SJCRH30 (cell line): ENCODE measurements at places on chromosomes 16 and 17.

- peak; percentile 97 for DNase-seq
Measured at GRCh38 chr17:14302431-14303099, 1.7 kb downstream of the HS3ST3B1 start.

- peak; percentile 36 for DNase-seq
Measured at GRCh38 chr17:55295411-55296170, 30.8 kb downstream of the HLF start.

DNA sequence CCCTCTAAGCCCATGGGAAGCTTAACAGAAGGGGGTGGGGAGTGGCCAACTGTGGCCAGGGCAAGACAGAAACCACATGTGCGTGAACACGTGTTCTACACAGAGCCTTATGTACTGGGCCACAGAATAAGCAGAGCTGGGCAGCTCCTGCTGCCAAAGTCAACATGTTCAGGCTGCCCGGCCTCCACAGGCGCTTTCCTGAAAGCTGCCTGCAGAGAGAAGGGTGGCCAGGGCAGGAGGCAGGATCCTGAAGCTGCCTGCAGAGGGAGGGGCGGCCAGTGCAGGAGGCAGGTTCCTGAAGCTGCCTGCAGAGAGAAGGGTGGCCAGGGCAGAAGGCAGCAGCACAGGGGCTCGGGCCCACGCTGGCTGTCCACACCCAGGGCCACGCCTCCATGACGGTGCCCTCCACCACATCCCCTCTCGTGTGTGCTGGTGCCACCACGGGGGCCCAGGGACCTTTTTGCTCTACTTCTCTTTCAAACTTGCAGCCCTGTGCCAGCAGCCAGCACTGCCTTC lies 79.5 kb downstream of the ANKRD11 start:
- DNase-seq = peak; percentile 82

DNA sequence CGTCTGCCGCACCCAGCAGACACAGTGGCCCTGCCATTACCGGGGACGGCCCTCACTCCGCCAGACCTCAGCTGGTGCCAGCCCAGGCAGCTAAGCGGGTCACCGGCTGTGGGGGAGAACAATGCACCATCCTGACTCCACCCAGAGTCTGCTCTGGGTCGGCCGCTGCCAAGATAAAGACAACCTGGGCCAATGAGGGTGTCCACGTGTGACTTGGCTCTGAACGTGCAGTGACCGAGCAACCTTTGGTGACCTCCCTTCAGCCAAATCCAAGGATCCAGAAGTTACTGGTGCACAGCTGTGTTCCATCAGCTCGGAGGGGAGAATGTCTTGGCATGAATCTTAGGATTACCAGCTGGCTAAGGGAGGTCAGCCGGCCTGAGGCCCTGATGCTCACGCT lies 155.9 kb downstream of the NTN1 start:
- DNase-seq = no peak

DNA sequence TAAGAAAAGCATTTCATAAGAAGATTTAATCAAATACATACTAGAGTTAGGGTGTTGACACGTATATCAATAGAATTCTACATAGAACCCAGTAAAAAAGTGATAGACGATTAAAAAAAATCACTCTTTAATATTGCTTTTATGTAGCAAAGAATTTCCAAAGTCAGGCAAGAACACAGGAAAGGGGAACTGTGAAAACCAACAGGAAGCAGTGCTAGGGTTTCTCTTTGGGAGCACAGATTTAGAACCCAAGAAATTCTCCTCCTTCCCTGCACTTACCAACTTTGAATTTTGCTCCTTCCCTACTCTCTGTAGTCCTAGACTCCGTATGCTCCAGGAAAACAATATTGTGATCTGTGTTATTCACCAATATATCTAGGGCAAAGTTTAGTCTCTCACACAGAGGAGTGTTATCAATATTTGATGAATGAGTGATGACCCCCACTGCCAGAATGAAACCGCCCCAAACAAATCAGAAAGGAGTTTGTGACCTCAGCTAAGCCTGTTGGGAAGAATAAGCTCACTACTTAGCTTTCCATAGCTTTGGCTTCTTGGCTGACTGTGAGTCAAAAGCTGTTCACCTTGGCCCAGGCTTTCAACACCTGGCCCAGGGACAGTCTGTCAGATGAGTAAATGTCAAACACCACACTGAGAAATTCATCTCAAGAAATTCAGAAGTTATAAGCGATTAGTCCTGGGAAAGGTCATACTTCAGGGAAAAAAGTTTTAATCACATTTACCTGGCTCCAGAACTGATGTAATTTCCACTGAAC lies 8.6 kb downstream of the RFWD3 start:
- DNase-seq = no peak

DNA sequence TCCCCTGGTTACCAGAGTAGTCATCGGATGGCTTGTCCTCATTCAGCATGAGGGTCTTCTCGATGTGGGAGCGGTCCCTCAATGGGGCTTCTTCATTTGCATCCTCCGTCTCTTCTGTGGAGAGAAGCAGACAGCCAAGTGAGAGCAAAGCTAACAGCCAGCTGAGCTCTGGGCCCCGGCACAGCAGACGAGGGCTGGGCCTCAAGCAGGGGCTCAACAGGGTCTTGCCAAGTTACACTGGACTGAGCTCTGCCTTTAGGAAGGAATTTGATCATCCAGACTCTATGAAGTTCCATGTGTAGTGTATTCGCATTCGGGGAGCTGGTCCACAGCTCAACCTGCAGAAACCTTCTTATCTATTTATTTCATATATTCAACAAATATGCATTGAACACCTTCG lies 37.4 kb downstream of the SRL start:
- no peak for DNase-seq

- DNase-seq = no peak
Measured at GRCh38 chr16:19384656-19385055, 33.0 kb upstream of the TMC5 start.

- no peak for DNase-seq
Measured at GRCh38 chr16:24918641-24919040, 72.9 kb downstream of the SLC5A11 start.

- DNase-seq = no peak
Measured at GRCh38 chr17:31788956-31789355, 70.1 kb downstream of the COPRS start.

DNA sequence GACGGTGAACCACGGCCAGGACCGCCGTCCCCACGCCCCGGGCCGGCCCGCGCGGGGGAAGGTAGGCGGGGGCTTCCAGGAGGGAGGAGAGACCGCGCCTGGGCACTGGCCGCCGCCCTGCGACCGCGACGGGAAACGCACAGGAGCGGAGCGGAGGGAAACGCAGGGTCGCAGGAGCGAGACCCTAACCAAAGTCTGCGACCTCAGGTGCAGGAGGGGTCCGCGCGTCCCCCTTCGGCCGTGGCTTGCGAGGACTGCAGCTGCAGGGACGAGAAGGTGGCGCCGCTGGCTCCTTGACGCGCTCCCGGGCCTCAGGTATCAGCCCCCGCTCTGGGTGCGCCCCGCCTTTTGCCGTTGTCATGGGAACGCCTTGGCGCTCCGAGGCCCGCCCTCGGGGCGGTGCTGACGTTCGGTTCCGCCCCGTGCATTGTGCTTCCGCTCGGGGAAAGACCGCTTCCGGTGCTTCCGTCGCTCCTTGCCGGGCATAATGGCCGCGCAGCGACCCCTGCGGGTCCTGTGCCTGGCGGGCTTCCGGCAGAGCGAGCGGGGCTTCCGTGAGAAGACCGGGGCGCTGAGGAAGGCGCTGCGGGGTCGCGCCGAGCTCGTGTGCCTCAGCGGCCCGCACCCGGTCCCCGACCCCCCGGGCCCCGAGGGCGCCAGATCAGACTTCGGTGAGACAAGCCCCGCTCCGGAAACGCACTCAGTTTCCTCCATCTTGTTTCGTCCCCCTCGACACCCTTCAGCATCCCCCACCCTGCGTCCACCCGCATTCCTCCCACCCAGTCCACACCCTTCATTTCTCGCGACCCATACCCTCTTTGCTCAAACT lies at the start of gene OVCA2:
TSS of gene OVCA2 (plus strand) at position 462 of the 829 bp plus-strand sequence. CDS start at position 488, 26 bp downstream.
- peak; percentile 93 for DNase-seq

DNA sequence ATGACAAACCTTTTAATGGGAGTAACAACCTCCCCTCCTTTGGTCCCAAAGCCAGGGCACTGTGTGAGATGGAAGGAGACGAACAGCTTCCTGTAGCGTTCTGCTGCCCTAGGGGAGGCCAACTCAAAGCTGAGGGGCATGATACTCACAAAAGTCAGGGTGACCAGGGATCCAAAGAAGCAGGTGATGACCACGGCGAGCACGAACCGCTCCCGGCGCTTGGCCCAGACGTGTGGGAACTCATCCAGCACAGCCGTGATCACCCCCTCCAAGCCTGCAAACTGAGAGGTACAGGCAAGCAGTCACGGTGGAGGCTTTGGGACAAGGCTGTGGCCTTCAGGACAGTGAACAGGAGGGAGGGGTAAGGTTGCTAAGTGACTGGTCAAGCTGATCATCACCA lies 25.1 kb downstream of the SLC6A4 start:
- DNase-seq = no peak

- DNase-seq = no peak
Measured at GRCh38 chr16:68387301-68387700, 61.0 kb downstream of the SMPD3 start.

GRCh38 chr16:10988164-10988803 lies 43.9 kb downstream of the CLEC16A start:
- no peak for DNase-seq

- DNase-seq = no peak
Measured at GRCh38 chr16:80518436-80518835, 22.4 kb upstream of the DYNLRB2 start.

- DNase-seq = no peak
Measured at GRCh38 chr16:77057161-77057774, 133.7 kb upstream of the MON1B start.

- no peak for DNase-seq
Measured at GRCh38 chr17:49817993-49818392, 29.5 kb downstream of the KAT7 start.

DNA sequence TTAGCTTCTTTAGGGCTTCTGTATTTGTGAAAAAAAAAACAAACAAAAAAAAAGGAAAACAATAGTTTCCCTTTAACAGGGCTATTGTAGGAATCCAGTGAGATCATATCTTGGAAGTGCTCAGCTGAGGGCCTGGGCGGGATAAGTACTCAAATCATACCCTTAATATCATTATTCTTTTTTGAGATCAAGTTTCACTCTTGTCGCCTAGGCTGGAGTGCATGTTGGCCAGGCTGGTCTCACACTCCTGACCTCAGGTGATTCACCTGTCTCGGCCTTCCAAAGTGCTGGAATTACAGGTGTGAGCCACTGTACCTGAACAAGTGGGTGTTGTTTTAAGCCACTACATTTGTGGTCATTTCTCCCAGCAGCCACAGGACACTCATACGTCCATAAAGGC lies 87.0 kb downstream of the CDH13 start:
- no peak for DNase-seq

GRCh38 chr16:54934481-54935265 lies 4.0 kb downstream of the IRX5 start:
- no peak for DNase-seq

DNA sequence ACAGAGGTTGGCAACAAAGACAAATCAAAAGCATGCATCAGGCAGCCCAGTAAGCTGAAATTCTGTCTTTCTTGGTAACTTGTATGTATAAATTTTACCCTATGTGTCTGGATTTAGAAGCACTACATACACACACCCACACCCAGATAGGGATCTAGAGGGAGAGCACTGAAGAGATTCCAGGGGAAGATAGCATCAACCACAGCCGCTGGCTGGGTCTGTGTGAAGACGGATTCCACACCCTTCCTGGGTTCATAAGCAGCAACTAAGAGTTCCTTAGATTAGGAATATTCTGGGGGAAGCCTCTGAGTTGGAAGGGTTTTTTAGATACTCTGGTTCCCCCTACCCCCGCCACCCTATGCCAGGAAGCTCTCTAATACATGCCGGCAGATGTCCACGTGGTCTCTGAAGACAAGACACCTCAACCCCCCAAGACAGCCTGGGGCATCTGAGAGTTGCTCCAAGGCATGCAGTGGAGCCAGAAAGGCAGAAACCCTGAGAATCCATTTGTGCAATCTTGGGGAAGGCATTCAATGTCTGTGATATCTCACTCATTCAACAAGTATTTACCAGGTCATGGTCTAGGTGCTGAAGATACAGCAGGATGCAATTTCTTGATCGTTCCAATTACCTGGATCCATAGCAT lies 86.4 kb downstream of the NOG start:
- DNase-seq = peak; percentile 47

GRCh38 chr17:55273579-55274354 lies 9.0 kb downstream of the HLF start:
- no peak for DNase-seq

- DNase-seq = peak; percentile 83
Measured at GRCh38 chr17:81241648-81242420, 2.7 kb downstream of the NDUFAF8 start.

DNA sequence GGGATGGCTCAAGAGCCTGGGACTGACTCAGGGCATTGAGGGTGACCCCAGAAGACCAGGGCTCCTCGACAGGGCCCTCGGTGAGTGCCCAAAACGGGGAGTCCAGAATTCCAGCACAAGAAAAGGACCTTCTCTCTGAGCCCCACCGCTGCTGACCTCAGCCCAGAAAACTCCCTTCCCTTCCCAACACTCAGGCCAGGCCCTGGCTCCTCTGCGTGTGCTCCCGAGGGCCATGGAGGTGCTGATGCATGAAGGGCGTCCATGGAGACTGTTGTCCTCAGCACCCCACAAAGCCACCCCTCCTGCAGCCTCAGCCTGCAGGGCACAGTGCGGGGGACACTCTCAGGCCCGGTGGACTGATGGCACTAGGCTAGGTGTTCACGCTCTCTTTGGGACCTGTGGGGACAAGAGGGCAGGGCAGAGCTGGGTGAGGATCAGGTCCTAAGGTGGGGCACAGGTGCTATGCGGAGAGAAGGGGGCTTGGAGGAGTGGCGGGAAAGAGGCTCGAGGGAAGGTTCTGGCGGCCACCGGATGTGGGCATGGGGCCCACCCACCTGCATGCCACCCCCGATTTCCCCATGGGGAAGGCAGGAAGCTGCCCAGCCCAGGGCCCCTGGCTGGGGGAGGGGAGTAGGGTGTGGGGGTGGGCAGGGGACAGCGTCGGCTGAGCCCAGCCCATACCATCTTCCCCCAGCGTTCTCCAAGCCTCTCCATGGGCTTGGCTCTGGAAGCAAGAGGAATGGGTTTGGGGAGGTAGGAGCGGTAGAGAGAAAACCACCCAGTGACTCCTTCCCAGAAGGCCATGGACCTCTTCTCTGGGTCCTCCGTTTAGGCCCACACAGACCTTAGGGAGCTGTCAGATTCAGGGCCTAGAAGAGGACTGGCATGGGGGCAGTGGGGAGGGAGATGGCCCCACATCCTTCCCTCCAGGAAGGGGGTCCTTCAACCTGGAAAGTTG lies 4.5 kb upstream of the TSPOAP1 start:
- no peak for DNase-seq

GRCh38 chr16:88014252-88014781 lies 63.1 kb downstream of the BANP start:
- no peak for DNase-seq

DNA sequence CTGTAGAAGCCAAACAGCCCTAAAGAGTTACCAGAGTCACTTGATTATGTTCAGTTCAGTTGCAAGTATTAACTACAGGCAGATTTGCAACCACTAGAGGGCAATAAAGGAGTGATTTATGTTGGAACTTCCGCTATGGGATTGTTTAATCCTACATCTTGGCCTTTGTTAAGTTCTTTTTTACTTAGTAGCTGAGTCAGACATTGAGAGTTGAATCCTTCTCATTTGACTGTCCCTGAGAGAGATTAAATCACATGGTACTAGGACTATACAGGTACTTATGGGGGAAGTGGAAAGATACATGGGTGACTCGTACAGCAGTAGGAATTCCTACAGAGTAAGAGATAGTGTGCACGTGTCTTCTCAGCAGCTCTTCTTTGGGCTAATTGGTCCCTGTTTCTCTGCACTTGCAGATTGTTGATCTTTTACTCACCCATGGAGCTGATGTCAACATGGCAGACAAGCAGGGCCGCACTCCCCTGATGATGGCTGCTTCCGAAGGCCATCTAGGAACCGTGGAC lies 40.3 kb downstream of the CYB561 start:
- no peak for DNase-seq

- DNase-seq = no peak
Measured at GRCh38 chr17:8159032-8159400, 3.7 kb downstream of the VAMP2 start.
